CD4-positive, alpha-beta T cell treated with Interferon gamma for 1 hour (primary cell): ENCODE measurements at places on chromosomes 2 and 18.

- DNase-seq: no peak
Observed at GRCh38 chr18:11366410-11366809, 217.0 kb upstream of the PIEZO2 start.

DNA sequence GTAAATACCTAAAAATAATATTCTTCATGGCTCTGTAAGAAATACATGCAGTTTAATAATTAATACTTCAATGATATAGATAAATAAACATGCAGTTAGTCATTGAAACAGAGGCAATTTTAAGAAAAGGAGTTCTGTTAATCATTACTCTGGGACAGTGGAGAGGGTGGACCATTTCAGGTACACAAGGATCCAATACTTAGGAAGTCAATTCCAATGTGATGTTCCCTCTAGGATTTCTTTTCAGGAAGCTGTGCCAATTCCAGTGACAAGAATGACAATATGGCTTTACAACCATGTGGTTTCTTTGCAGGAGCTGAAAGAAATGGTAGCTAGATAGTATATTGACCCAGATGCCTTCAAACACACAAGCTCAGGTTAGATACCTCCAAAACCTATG, 175.8 kb upstream of the NETO1 start:
- DNase-seq: no peak

GRCh38 chr2:195592105-195592504, 64.9 kb upstream of the SLC39A10 start:
- DNase-seq: no peak

DNA sequence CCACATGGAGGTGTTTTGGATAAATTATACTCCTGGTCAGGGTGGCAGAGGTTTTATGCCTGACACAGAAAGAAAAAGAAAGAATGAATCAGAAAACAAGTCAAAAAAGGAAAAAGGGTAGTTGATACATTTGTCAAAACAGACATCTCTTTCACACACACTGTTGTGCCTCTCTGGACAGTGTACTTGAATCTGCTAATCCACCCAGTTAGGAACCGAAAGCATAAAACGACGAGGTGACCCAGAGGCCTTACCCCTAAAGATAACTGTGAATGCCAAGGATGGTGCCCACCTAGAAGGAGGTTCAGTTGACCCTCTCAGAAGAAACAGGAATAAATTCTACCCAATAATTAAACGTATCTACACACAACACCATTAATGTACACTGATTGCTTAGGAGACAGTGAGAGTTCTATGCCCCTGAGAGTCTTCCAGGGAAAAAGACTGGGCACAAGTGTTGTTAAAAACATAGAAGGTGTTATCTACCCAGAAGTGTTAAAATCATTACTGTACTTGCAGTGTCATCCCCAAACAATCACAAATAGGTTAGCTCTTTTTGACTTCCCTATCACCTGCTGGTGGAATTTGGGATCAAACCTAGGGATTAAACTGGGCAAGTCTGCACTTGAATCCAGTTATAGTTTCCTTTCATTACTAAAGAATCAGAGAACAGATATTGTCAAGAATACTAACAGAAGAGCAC, 123.2 kb upstream of the DNAJC10 start:
- DNase-seq: no peak

- DNase-seq: no peak
Observed at GRCh38 chr2:16134436-16135165, 194.3 kb downstream of the MYCN start.

- peak; percentile 77 for DNase-seq
Observed at GRCh38 chr2:70094978-70095719, 7.9 kb downstream of the PCBP1 start.

GRCh38 chr18:4631239-4631638, 176.1 kb upstream of the DLGAP1 start:
- DNase-seq: no peak

- no peak for DNase-seq
Observed at GRCh38 chr2:22826703-22827102, 558.3 kb upstream of the KLHL29 start.

DNA sequence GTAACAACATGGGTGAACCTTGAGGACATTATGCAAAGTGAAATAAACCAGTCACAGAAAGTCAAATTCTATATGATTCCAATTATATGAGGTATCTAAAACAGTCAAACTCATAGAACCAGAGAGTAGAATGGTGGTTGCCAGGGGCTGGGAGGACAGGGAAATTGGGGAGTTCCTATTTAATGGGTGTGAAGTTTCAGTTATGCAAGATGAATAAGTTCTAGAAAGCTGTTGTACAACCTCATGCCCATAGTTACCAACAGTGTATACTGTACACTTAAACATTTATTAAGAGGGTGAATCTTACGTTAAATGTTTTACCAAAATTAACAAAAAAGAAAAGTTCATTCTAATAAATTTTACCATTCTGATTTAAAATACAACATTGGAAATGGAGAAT, 92.7 kb upstream of the WDSUB1 start:
- no peak for DNase-seq

DNA sequence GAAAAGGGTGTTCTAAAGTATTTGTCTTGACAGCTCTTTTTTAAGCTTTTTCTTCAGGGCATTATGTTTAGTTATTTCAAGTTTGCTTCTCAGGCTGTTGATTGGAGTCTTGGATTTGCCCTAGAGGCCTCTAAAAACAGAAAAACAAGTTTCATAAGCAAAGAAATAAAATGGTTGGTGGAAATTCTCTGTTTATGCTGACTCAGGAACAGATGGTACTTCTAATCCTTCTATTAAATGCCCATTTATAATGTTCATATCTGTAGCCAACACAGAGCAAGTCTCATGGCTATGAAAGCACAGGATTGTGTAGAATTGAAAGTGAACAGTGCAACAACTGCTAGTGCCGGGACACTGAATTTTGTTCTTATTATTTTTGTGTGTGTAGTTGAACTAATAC, 60.4 kb downstream of the KCNJ3 start:
- no peak for DNase-seq

GRCh38 chr2:193103064-193103463, 908.3 kb upstream of the TMEFF2 start:
- DNase-seq: no peak

- no peak for DNase-seq
Observed at GRCh38 chr2:235685024-235685721, 191.3 kb downstream of the AGAP1 start.

- no peak for DNase-seq
Observed at GRCh38 chr2:220075835-220076234, 448.4 kb downstream of the SLC4A3 start.

- DNase-seq: no peak
Observed at GRCh38 chr2:238339395-238339780, 19.1 kb downstream of the TRAF3IP1 start.

DNA sequence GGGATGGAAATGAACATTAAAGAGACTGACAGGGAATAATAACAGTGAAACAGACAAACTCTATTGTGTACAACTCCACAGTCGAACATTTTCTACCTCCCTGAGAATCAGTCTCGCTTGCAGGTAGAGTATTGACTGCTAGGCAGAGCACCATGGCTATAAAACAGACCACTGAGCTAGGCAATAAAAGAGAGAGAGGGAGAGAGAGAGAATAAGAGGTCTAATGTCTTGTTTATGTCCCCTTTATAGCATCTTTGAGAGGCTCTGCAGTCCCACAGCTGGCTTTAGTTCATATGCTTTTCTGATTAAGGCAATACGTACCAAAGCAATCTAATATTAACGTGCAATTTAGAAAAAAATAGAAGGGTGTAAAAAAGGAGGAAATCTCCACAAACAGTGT, 652.6 kb downstream of the NRXN1 start:
- DNase-seq: no peak

DNA sequence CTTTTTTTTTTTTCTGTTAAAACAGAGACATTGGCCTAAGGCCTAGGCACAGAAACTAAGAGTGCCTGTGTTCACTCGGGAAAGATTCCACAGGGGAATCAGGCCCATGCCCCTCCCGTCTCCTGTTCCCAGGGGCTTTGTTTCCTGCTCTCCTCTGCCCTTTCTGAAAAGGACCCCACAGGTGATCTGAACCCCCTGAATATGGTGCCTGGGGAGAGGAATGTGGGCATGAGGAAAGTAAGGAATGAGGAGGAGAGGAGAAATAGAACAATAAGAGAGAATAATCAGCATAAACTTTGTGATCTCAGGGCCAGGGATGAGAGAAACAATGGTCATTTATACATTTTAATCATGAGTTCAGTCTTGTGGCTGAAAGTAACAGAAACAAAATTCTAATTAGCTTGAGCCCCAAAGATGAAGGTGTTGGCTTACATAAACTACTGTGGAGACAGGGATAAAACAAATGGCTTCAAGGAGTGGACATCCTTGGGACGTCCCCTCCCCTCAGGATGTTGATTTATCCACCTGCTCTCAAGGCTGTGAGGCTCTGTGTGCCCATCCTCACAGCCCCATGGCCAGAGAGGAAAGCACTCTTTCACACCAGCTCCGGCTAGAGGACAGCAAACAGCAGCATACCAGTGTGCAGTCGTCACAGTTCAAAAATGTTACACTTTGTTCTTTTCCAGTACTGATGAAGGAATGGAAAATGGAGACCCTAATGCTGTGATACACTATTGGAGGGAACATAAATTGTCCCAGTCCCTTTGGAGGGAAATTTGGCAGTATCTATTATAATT, 46.4 kb upstream of the MRPL33 start:
- no peak for DNase-seq

DNA sequence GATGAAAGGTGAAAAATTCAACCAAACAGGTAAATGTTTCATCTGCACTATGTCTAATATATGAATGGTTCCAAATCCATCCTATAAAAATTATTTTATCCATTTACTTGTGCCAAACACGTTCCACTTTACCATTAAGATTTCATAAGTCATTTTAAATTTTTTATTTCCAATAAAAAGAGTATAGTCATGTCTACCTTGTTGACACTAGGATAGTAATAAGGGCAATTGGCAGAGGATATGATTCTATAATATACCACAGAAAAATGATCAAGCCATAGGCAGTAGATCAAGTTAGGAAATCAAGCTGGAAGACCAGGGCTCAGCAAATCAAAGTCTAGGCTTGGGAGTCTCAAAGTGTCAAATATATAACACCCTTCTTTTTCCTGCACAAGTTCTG, 384.3 kb downstream of the METTL4 start:
- no peak for DNase-seq

GRCh38 chr2:104465981-104466380, 387.9 kb upstream of the POU3F3 start:
- no peak for DNase-seq

DNA sequence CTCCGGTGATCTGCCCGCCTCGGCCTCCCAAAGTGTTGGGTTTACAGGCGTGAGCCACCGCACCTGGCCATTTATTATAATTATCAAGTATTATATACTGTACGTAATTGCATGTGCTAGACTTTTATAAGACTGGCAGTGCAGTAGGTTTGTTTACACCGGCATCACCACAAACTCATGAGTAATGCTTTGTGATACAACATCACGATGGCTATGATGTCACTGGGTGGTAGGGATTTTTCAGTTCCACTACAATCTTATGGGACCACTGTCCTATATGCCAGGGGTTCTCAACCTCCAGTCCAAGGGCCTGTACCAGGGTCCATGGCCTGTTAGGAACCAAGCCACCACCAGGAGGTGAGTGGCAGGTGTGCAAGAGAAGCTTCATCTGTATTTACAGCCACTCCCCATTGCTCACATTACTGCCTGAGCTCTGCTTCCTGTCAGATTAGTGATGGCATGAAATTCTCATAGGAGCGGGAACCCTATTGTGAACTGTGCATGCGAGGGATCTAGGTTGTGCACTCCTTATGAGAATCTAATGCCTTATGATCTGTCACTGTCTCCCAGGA, 9.4 kb downstream of the SCYGR4 start:
- no peak for DNase-seq

- no peak for DNase-seq
Observed at GRCh38 chr2:165675551-165675968, 118.5 kb downstream of the GALNT3 start.

DNA sequence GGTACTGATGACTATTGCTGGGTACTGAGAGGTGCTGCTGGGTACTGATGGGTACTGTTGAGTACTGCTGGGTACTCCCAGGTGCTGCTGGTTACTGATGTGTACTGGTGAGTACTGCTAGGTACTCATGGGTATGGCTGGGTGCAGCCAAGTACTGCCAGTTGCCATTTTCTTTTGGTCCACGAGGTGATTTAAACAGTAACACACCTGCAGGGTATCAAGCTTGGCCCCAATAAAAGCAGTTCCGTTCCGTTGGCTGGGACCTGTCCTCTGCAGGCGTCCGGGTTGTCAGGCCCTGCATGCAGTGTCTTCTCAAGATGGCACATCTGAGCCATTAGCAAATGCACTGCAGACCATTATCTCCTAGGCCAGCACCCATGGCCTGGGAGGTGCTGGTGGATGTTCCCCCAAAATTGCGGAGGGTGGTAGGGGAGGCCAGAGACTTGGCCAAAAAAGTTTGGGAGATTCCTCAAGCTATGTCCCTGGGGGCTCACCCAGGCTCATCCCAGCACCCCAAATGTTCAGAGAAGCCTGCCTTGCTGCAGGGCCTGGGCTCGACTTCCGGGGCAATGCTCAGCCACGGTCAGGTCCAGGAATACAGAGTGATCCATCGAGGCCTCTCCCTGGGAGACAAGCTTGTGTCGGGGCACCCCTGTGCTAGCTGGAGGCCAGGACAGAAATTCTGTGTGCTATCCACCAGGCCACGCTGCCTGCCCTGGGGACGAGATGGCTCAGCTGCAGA, 165.2 kb downstream of the TWIST2 start:
- no peak for DNase-seq

GRCh38 chr2:23617167-23617810, 232.3 kb downstream of the KLHL29 start:
- DNase-seq: no peak

GRCh38 chr2:104049438-104049837, 804.5 kb upstream of the POU3F3 start:
- no peak for DNase-seq

GRCh38 chr2:23926290-23926749, 603 bp downstream of the ATAD2B start:
- DNase-seq: no peak

GRCh38 chr18:21196426-21196825, 45.6 kb upstream of the GREB1L start:
- DNase-seq: no peak

GRCh38 chr2:107627164-107627563, 199.5 kb upstream of the RGPD4 start:
- no peak for DNase-seq

DNA sequence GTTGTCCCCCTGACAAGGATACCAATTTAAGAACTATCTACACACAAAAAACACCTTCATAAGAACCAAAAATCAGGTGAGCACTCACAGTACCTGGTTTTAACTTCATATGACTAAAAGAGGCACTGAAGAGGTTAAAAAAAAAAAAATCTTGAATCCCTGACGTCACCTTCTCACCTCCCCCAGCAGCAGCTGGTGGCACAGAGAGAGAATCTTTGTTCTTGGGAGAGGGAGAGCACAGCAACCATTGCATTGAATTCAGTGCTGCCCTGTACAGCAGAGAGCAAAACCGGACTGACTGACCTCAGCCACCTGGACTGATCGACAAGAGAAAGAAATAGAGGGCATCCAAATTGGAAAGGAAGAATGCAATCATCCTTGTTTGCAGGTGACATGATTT, 566.0 kb downstream of the TMX3 start:
- DNase-seq: no peak
